ENCODE measurements at places on chromosomes 12 and 14. TPM values are rescaled to one million over a fixed set of nuclear protein-coding genes. Genes with fewer than 3 reads are reported as not detected.

The CNPY2 gene
- total RNA-seq: 85.9 TPM

The PLEKHG7 gene
- total RNA-seq: 0.33 TPM

The MAP1LC3B2 gene
- total RNA-seq: 8.5 TPM

The DBX2 gene
- 0.73 TPM for total RNA-seq

The KRT75 gene
- not detected for total RNA-seq

The HEATR5A gene
- 34.7 TPM for total RNA-seq

The LBHD2 gene
- not detected for total RNA-seq

The OLR1 gene
- total RNA-seq: not detected

The RBP5 gene
- 2.9 TPM for total RNA-seq

The RNASE4 gene
- 367 TPM for total RNA-seq
